T47D (cell line): ENCODE measurements at places on chromosomes 7 and 10.

DNA sequence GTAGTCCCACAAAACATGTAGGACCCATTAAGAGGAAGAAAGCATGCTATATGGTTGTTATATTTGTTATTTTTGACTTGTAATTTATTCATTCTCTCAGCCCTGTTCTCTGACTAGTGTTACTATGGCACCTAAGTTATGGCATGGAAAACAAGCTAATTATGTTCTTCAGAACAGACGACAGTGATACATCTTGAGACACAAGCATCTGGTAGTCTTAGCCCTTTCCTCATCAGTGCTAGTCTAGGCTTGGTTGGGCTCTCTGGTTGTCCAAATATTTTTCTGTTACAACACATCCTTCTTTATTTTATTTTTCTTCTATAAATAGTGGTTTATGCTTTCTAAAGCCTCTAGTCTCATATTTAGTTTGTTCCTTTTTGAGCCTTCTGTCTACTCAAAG lies 308.3 kb upstream of the KAT6B start:
- DNase-seq, result no peak

DNA sequence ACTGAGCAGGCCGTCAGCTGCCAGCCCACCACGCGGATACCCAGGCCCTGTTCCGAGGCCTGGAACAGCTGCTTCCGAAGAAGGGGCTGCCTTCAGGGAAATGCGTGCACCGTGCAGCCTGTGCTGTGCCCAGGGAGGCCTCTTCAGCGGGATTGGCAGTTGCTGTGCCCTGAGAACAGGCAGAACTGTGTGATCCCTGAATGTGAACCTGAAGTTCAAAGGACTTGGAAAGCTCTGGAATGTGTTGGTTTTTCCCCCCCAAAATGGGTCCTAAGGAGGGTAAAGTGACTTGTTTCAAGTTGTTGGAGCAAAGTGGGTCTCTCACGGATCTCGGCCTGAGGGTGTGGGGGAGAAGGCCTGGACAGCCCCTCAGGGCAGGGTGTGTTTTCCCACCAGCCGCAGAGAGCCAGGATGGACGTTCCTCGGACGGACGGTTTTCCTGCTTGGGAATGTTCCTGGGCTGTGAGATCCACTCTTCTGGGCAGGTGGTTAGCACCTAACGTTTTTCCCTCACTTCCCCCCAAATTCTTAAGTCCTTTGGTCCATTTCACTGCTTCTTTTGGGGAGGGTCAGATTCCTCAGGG lies 2.1 kb downstream of the SPRN start:
- no peak for DNase-seq

DNA sequence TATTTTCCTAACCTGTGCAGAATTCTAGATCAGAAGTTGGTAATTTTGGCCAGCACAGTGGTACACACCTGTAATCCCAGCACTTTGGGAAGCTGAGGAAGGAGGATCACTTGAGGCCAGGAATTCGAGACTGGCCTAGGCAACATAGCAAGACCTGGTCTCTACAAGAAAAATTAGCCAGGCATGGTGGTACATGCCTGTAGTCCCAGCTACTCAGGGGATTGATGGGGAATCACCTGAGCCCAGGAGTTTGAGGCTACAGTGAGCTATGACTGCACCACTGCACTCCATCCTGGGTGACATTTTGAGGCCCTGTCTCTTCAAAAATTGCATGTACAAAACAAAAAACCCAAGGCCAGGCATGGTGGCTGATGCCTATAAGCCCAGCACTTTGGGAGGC lies 8.6 kb downstream of the PGAM1 start:
- DNase-seq, result no peak

DNA sequence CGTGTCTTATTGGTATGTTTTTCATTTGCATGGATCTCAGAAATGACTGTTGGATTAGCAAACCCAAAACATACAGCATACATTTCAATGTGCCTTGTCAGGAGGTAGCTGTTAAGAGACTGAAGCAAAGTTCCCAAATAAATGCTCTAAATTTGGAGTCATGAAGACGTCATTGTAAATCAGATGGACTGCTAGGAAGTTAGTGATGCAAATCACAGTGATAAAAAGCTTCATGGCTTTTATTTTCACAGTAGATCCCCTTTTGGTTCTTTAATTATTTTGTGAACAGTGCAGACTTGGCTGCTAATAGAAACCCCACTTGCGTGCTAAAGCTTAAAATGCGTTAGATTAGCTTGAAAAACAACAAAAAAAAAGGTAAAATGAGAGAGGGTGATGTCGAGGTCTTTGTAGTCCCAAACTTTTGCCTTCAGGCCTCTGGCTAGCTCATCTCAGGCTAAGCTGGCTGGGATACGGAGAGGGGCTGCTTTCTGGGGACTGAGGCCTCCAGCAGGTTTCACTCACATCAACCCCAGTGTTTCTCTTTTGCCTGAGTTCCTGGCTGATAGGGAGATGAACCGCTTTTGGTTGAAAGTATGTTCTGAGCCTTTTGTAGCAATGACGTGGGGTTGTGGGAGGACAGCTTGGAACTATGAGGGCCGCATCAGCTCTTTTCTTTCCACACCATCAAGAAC lies 107.1 kb upstream of the CDCA7L start:
- no peak for DNase-seq

DNA sequence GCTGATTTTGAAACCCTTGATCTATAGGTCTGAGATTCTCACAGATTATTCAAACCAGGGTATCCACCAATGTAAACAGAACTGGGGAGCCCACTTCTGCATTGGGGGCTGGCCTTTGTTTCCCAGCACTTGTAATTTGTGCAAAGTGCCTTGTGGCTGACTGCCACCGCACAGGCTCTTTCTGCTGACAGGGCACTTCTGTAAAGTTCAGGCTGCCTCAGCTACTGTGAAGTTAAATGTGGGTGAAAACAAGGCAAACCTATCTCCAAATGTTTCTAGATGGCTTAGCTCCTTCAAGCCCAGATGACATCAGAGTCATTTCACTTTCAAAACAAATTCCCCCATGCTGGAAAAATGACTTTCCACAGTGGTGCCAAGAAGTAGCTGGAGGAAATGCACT lies 54.7 kb downstream of the GRID1 start:
- DNase-seq, result no peak

- no peak for DNase-seq
Observed at GRCh38 chr7:64687249-64687648, 21.3 kb downstream of the ZNF107 start.

DNA sequence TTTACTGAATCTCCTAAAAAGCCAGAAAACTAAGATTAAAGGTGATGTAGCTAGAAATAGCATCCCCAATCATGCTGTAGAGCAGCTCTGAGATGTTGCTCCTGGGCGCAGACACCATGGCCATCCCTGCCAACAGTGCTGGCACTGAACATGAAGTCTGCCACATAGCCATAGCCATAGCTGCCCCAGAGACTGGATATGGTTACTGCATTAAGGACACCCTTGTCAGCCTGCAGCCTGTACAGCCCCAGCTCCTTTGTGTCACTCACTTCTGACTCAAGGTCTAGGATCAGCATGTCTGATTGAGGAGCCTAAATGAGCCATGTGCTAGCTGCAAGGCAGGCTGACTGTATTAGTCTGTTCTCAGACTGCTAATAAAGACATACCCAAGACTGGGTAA lies 284.6 kb downstream of the RPS24 start:
- no peak for DNase-seq

DNA sequence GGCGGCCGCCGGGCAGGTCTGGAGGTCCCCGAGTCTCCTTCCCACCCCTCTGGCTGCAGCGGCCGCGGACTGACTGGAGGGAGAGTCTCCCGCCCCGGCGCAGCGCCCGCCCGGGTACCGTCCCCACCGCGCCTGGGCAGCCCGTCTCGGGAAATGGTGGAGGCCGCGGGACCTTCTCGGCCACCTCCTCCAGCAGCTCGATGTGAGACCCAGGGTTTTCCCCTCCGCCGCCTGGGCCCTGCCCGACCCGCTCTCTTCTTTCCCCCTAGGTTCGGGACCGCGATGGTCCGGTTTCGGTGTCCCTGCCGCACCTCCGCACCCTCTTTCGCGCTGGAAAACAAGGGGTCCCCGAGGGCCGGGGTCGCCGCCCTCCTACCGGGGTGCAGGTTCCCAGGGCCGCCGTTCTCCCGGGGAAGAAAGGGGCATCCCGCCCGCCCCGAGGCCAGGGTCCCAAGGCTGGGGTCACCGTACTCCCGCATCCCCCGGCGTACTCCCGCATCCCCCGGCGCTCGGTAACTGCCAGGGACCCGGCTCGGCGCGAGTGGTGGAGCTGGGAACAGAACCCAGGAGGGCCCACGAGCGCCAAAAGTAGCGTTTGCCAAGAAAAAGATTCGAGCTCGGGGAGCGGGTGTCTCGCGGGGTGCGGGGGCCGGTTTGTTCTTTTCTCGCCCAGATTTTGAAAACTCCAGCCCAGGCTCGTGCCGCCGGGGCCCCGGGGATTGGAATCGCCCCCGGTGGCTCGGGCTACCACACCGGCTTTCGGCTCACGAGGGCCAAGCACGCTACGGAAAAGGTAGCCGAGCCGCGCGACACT lies 3.4 kb downstream of the TNRC18 start:
- no peak for DNase-seq

DNA sequence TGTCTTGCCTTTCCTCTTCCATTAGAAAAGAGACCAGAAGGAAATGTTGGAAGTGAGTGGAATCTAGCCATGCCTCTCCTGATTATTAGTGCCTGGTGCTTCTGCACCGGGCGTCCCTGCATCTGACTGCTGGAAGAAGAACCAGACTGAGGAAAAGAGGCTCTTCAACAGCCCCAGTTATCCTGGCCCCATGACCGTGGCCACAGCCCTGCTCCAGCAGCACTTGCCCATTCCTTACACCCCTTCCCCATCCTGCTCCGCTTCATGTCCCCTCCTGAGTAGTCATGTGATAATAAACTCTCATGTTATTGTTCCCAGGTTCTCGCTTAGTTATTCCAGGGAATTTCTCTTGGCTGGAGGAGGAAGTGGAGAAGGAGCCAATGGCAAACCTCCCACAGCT lies 4.2 kb downstream of the TMEM176A start:
- DNase-seq, result no peak

DNA sequence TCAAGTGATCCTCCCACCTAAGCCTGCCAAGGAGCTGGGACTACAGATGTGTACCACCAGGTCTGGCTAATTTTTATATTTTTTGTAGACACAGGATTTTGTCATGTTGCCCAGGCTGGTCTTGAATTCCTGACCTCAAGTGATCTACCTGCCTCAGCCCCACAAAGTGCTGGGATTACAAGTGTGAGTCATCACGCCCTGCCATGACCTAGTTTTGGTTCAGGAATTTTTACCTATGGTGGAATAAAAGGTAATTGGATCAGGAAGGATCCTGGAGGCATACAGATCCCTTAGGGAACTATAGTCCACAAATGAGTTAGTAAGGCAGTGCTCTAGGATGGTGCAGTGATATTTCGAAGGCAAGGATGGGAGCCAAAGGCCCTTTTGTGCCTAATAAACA lies 717.9 kb downstream of the PHTF2 start:
- DNase-seq, result no peak

DNA sequence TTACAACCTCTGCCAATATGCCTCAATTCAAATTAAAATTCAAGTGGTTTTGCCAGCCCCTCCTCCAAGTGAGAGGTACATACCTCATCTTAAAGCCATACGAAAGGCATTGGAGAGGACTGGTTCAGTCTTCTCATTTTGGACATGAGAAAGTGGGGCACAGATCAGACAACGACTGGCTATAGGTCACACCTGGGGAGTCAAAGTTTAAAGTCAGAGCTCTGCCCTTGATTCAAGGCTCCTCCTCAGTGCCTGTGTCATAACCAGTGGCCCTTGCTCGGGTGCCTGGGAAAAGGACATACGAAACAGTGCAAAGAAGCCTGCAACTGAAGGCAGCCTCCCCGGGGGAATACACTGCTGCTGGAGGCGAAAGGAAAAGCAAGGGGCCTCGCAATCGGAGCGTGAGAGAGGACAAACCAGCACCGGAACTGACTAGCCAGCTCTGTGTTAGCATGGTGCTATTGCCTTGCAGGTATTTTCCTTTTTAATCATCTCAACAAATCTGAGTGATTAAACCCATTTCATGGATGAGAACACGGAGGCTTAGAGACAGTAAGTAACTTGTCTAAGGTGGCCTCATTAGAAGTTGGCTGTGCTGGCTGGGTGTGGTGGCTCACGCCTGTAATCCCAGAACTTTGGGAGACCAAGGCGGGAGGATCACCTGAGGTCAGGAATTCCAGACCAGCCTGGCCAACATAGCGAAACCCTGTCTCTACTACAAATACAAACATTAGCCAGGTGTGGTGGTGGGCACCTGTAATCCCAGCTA lies 1.1 kb upstream of the MTPAP start:
- no peak for DNase-seq
